ENCODE measurements at places on chromosomes 1 and 21.

DNA sequence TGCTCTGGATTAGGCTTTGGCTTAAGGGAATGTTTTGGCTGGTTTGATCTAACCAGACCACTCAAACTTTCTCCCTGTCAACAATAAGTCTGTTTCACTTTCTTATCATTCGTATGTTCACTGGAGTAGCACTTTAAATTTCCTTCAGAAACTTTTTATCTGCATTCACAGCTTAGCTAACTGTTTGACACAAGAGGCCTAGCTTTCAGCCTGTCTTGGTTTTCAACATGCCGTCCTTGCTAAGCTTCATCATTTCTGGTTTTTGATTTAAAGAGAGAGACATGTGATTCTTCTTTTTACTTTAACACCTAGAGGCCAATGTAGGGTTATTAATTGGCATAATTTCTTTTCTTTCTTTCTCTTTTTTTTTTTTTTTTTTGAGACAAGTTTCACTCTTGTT is 14.9 kb upstream of the CYB5R1 start:
- DNase-seq, result no peak

- no peak for DNase-seq
Observed at GRCh38 chr1:7550261-7550865, 220.7 kb upstream of the VAMP3 start.

DNA sequence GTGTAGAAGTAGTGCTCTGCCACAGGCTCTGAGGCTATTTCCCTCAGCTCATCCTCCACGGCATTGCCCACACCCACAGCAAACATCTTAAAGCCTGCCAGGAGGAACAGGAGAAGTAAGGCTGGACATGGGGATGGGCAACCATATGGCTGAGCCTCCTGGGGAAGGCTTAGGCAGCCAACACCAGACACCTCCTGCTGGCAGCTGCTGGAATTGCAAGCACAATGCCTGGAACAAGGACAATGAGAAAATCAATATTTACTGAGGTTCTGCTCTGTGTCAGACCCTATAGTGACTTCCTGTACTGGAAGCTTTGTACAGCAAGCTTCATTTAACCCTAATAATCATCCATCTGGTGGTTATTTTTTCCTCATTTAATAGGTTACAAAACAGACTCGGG is 8.2 kb downstream of the MATN1 start:
- DNase-seq, result no peak

GRCh38 chr1:232403017-232403714 is 226.8 kb downstream of the SIPA1L2 start:
- no peak for DNase-seq

- no peak for DNase-seq
Observed at GRCh38 chr1:95475686-95476457, 241.9 kb downstream of the RWDD3 start.

GRCh38 chr1:154769193-154769895 is 100.7 kb downstream of the KCNN3 start:
- DNase-seq, result no peak

- DNase-seq, result no peak
Observed at GRCh38 chr1:203796236-203796605, 798 bp downstream of the ZBED6 start.

- DNase-seq, result peak; percentile 39
Observed at GRCh38 chr1:78839704-78840277, 166.7 kb downstream of the ADGRL4 start.

- DNase-seq, result no peak
Observed at GRCh38 chr1:9343269-9343668, 50.6 kb downstream of the SPSB1 start.

DNA sequence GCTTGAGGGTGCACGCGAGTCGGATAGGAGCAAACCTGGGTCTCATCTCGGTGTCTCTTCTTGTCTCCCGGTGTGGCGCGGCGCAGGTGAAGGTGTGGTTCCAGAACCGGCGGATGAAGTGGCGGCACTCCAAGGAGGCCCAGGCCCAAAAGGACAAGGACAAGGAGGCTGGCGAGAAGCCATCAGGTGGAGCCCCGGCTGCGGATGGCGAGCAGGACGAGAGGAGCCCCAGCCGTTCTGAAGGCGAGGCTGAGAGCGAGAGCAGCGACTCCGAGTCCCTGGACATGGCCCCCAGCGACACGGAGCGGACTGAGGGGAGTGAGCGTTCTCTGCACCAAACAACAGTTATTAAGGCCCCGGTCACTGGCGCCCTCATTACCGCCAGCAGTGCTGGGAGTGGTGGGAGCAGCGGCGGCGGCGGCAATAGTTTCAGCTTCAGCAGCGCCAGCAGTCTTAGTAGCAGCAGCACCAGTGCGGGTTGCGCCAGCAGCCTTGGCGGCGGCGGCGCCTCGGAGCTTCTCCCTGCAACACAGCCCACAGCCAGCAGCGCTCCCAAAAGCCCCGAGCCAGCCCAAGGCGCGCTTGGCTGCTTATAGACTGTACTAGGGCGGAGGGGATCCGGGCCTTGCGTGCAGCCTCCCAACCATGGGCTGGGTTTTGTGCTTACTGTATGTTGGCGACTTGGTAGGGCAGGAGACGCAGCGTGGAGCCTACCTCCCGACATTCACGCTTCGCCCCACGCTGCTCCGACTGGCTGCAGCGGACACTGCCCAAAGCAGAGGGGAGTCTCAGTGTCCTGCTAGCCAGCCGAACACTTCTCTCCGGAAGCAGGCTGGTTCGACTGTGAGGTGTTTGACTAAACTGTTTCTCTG is 5.1 kb downstream of the HLX start:
- DNase-seq, result no peak

GRCh38 chr1:34024485-34024884 is 140.5 kb downstream of the CSMD2 start:
- DNase-seq, result no peak

DNA sequence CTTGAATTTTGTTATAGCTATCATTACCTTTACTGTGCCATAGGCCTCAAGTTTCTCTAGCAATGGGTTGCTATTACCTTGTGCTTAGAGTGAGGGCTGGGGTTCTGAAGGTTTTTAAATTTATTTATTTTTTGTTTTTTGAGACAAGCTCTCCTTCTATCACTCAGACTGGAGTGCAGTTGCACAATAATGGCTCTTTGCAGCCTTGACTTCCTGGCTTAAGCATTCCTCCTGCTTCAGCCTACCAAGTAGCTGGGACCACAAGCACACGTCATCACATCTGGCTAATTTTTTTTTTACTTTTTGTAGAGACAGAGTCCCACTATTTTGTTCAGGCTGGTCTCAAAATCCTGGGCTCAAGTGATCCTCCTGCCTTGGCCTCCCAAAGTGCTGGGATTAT is 41.5 kb downstream of the SNX27 start:
- DNase-seq, result no peak

DNA sequence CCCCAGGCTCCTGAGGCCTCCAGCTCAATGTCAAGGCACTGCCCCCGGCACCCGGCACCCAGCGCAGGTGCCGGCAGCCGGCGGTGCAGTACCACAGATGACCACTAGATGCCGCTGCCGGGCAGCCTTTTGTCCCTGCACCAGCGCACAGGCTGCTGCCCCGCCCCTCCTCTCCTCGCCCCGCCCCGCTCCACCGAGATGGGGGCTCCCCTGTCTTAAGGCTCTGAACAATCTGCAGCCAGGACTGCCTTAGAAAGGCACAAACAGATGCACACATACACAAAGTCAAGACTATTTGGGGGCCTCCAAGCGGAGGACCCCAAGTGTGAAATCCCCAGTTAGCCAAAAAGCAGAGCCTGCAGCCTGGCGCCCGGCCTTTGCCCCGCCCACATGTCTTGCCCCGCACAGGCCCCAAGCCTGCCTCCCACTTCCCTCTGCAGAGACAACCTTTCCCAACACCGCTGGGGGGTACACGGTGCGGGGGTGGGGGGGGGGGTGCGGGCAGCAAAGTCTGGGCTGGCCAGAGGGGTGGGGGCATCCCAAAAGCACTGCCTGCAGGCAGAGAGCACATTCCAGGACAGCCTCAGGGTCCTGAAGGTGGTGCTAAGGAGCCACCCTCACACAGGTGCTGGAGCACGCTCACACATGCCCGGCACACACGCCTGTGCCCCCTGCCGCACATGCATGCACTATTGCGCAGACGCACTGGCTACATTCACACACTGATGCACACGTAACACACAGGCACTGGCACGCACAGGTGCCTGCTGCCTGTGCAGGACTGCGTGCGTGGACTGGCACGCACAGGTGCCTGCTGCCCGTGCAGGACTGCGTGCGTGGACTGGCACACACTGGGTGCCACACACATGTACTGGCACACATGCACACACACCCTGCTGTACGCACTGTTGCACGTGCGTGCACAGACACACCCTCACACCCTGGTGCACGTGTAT is 37.1 kb downstream of the ARHGEF16 start:
- DNase-seq, result no peak

DNA sequence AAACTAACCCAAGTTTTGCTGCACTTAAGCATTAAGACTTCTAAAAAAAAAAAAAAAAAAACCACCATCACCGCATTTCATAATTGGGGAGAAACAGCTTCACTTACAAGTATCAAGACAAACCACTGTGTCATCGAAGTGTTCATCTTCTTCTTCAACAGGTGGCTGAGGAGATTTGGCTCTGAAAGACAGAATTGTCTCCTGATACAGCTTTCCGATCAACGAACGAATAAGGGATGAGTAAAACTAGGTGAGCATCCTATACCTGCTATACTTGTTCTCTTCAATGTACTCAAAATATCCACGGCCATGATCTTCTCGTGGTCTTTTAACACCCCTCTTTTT is 2.0 kb downstream of the HNRNPU start:
- DNase-seq, result no peak

- no peak for DNase-seq
Observed at GRCh38 chr1:36342426-36343185, 19.2 kb upstream of the EVA1B start.

Measured in NCI-H2081 treated with DMSO at 0.1 percent for 48 hours (cell line).